Pulmonary artery endothelial cell (primary cell): ENCODE measurements at places on chromosomes 1 and 21. TPM values are rescaled to one million over a fixed set of nuclear protein-coding genes. Genes with fewer than 3 reads are reported as not detected.

- no peak for DNase-seq
These were observed 56.3 kb upstream of the C1orf87 start for GRCh38 chr1:60129911-60130310.

KCNC4 gene
- 6.8 and 7.5 TPM in 2 replicates for total RNA-seq

- DNase-seq, result no peak
These were observed 204.2 kb upstream of the RRP15 start for GRCh38 chr1:218080863-218081262.

GRCh38 chr1:31297277-31298247, 730 bp downstream of the ZCCHC17 start:
- no peak for DNase-seq

DNA sequence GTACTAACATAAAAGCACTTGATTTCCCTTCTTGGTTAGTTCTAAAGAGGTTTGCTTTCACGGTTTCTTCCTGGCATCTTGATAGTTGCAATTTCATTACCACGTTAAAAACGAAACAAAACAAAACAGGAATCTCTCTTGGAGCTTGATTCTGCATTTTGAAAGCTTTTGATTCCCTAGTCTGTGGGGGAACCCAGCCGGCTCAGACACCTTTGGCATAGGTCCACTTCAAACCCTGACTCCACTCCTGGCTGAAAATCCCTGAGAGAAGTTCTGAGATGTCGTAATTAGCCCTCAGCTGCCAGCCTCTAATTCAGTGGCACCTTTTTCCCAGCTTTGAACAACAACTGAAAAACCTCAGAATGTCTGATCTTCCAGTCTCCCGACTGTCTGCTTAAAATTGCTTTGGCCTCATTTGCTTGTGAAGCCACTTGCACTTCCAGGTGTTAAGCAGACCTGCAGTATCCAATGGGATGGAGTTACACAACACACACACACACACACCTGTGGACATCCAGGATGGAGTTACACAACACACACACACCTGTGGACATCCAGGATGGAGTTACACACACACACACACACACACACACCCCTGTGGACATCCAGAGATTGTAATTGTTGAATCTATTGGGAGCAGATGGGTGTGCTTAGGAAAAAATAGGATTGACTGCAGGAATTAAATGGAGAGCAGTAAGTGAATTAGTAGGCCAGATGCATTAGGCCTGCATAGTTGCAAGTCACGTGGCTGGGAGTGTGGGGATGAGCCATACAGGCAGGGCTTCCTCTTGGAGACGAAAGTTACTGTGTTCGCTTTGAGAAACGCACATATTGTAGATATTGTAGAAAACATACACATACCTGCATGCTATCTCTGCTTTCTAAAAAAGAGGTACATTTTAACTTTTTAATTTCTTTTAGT, 285.6 kb upstream of the FMN2 start:
- DNase-seq, result no peak

SMCP gene
- not detected in 2 replicates for total RNA-seq

SLC26A9 gene
- total RNA-seq, result 0.04 TPM in 1 of 2 replicates, not detected in the other
